ENCODE measurements at places on chromosomes 7 and 10. TPM values are rescaled to one million over a fixed set of nuclear protein-coding genes. Genes with fewer than 3 reads are reported as not detected.

The DGKI gene
- 1.3 TPM for polyA plus RNA-seq

The ADK gene
- polyA plus RNA-seq, result 37.6 TPM

The ARF5 gene
- 216 TPM for polyA plus RNA-seq

The KIN gene
- polyA plus RNA-seq, result 2.6 TPM

The AS3MT gene
- polyA plus RNA-seq, result 3.0 TPM

The OPN4 gene
- polyA plus RNA-seq, result not detected

The MDFIC gene
- 49.5 TPM for polyA plus RNA-seq

The SAP25 gene
- polyA plus RNA-seq, result 0.34 TPM

The SEPHS1 gene
- 60.6 TPM for polyA plus RNA-seq

The AIFM2 gene
- 13.9 TPM for polyA plus RNA-seq

The DUS4L gene
- polyA plus RNA-seq, result 2.2 TPM

The TMEM139 gene
- 0.11 TPM for polyA plus RNA-seq

The BZW2 gene
- 55.2 TPM for polyA plus RNA-seq

The CCDC172 gene
- not detected for polyA plus RNA-seq

The KIFBP gene
- 36.9 TPM for polyA plus RNA-seq

The COL17A1 gene
- 0.02 TPM for polyA plus RNA-seq

The AKR1E2 gene
- 2.5 TPM for polyA plus RNA-seq

The PRRT4 gene
- polyA plus RNA-seq, result not detected

The ITGB8 gene
- 0.64 TPM for polyA plus RNA-seq

The HOXA3 gene
- 0.15 TPM for polyA plus RNA-seq

The ZNF248 gene
- polyA plus RNA-seq, result 3.4 TPM

The ARHGEF35 gene
- polyA plus RNA-seq, result 0.37 TPM

The CFTR gene
- polyA plus RNA-seq, result not detected

The LDB1 gene
- 85.3 TPM for polyA plus RNA-seq

The NPSR1 gene
- not detected for polyA plus RNA-seq

The SPDYE8 gene
- not detected for polyA plus RNA-seq
